ENCODE measurements at places on chromosomes 5 and 9. TPM values are rescaled to one million over a fixed set of nuclear protein-coding genes. Genes with fewer than 3 reads are reported as not detected.

Gene SOHLH1
- total RNA-seq: not detected

DNA sequence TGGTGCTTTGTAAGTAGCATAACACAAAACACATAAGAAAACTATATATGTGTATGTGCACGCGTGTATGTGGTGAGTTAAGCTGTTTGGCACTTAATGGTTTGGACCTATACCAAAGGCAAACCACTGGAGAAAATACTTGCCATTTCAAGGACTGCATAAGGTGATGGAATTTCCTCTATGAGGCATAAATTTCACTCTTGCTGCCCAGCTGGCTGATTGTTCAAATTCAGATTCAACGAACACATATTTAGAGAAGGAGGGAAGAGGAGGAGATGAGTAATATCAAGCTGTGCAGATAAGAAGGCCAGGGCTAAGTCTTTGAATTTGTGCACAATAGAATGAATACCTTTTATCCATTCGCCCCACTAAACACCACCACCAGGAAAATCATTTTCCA lies 470.6 kb upstream of the MPDZ start:
- H3K4me3 ChIP-seq: no peak overlapping the region

Gene ZNF474
- total RNA-seq: not detected

Gene WNT8A
- total RNA-seq: not detected

DNA sequence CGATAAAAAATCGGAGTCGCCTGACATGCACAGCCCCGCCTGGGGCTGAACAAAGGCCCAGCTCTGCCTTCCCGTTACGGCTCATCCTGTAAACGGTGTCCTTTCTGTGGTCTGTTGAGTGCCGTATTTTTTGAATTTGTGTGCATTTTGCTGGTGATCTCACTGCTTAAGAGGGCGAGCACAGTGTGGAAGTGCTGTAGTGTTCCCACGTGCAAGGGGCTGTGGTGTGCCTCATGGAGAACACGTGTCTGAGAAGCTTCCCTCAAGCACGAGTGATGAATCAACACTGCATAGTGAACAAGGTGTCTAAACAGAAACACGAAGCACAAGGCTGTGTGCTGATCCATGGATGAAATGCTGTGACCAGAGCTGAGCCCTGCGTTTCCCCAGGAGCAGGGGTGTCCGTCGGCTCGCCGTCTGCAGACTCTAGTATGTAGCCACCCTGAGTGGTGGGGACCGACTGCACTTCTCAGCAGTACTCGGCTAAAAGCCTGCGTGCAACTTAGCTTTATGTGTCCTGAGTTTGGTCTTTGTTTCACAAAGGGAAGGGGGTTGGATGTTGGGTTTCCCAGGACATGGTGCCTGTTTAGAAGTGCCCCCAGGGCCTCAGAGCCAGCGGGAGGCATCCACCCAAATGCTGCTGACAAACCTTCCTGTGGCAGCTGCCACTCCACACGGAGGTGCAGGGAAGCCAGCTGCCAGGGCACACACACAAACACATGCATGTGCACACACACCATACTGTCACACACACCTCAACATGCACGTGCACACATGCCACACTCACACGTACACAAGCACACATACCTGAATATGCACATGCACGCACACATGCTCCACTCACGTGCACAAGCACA lies 77.2 kb upstream of the IRX4 start:
- H3K27me3 ChIP-seq: peaks cover 11% of the 10 kb centered on the region
- peaks cover 2% of the 10 kb centered on the region for H3K4me1 ChIP-seq
- H3K36me3 ChIP-seq: no peaks in the 10 kb centered on the region
- H3K27ac ChIP-seq: no peak overlapping the region

GRCh38 chr5:74616236-74617146 lies 24.0 kb downstream of the ENC1 start:
- H3K4me3 ChIP-seq: no peak overlapping the region
- no peak for DNase-seq
- H3K36me3 ChIP-seq: no peaks in the 10 kb centered on the region

Gene SOX30
- 0.16 TPM for total RNA-seq

Gene EPB41L4B
- total RNA-seq: 0.34 TPM

DNA sequence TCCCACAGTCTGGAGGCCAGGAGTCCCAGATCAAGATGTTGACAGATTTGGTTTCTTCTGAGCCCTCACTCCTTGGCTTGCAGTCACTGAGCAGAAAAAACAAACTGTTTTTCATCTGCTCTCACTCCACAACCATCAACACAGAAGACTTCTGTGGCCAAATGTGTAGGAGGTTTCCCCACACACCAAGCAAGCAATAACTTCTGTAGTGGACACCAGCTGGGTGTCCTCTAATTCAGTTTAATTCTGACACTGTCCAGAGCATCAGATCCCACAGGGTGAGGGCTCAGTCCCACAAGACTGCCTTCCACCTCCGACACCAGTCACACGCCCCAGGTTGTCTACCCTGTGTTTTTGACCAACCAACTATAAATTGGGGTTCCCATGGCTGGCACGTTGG lies 209.9 kb downstream of the AOPEP start:
- H3K27ac ChIP-seq: no peak overlapping the region
- peaks cover 7% of the 10 kb centered on the region for H3K4me1 ChIP-seq
- no peak overlapping the region for H3K4me3 ChIP-seq
- H3K27me3 ChIP-seq: no peaks in the 10 kb centered on the region

Gene SLU7
- total RNA-seq: 38.4 TPM

DNA sequence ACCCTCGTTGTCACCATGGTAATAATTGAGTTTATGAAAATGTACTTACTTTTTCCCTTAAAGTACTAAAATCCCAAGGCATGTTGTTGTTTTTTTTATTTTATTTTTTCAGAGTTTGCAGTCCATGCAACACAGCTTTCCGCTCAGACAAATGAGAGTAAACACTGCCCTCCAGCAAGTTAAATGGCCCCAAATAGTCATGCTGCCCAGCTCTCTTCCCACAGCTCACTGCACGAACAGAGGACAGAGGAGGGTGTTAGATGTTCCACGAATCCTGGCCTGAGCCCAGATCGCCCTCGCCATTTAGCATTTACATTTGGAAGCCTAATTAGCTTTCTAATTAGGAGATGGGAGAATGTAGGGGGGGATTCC lies 1.9 kb downstream of the NIM1K start:
- no peak for DNase-seq
- peak overlapping the region; percentile 82 for H3K4me3 ChIP-seq
- H3K36me3 ChIP-seq: no peaks in the 10 kb centered on the region
- H3K27ac ChIP-seq: peak overlapping the region; percentile 73
- H3K4me1 ChIP-seq: peaks cover 29% of the 10 kb centered on the region

- H3K27me3 ChIP-seq: peaks cover 9% of the 10 kb centered on the region
- no peak for DNase-seq
- H3K4me3 ChIP-seq: no peak overlapping the region
- peaks cover 8% of the 10 kb centered on the region for H3K4me1 ChIP-seq
Measured at GRCh38 chr5:91145333-91145620, 237.8 kb downstream of the ARRDC3 start.

Gene ADAMTS19
- not detected for total RNA-seq

DNA sequence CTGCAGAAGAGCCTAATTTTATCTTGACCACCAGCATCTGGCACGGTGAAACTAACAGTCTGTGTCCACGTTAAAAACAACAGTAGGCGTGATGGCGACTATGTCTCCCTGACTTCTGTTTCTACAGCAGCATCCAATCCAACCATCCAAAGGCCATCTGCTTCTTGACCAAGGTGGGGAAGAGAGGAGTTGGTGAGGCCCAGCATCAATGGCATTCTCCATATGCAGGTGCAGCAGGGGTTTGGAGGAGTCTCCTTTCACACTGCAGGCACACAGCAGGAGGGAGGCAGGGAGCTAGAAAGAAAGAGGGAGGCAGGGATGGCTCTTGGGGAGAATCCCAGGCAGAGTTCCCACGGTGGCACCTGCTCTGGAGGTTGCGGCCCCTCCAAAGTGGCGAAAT lies 27.0 kb downstream of the MGAT1 start:
- no peak overlapping the region for H3K27ac ChIP-seq
- peaks cover 5% of the 10 kb centered on the region for H3K27me3 ChIP-seq
- H3K4me3 ChIP-seq: no peak overlapping the region
- no peaks in the 10 kb centered on the region for H3K36me3 ChIP-seq

DNA sequence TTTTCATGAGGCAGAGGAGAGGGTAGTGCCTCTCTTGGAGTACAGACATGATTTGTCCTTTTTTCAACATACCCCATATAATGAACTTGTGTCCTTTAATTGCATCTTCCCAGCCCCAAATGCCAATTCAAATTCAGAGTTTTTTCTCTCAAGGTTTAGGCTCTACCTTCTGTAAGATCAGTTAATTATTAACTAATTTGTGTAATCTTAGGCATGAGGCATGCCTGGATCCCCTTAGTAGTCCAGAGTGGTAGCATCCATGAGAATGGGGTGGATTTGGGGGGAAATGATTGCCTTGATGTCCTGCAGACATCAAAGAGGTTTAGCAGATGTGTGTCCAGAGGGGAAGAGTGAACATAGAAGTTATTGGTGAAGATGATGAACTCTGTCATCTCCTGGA lies 533.3 kb downstream of the LRRC70 start:
- no peak overlapping the region for H3K4me3 ChIP-seq
- H3K27ac ChIP-seq: no peak overlapping the region
- no peaks in the 10 kb centered on the region for H3K36me3 ChIP-seq

DNA sequence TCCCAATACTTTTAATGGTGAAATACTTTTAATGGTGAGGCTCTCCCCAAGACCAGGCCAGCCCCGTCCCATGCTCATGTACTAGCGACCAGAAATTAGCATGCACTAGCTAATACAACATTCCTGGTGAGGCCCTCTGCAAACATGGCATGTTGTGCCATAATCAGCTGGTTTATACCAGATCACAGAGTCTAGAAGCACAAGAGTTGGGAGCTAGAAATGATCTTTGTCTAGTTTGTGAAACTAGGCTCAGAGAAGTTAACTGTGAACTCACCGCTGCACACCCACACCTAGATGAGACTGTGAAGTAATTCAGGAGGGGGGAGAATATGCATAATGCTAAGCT lies 37.4 kb downstream of the MTMR12 start:
- H3K4me3 ChIP-seq: no peak overlapping the region
- peak overlapping the region; percentile 78 for H3K27ac ChIP-seq
- no peak for DNase-seq
- H3K27me3 ChIP-seq: no peaks in the 10 kb centered on the region
- peaks cover 24% of the 10 kb centered on the region for H3K36me3 ChIP-seq

DNA sequence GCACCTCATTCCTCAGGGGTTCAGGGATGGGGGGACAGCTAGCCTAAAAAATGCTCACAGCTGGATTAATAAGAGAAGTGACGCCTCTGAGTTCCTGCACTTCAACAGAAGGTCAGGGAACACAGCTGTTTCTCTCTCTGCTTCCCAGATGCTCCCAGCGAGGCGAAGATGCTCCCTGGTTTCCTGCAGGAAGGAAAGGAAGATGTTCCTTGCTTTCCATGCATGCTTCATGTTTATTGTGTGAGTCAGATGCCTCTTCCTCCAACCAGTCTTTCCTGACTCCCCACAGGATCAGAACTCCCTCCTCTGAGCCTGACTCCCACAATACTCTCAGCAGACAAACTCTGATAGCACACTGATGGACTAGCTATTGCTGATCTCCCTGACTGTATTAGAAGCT lies 71.9 kb downstream of the MFAP3 start:
- H3K27me3 ChIP-seq: peaks cover 6% of the 10 kb centered on the region
- H3K27ac ChIP-seq: no peak overlapping the region
- no peaks in the 10 kb centered on the region for H3K36me3 ChIP-seq

Gene F2R
- total RNA-seq: 3.5 TPM

- H3K4me3 ChIP-seq: no peak overlapping the region
- H3K27me3 ChIP-seq: no peaks in the 10 kb centered on the region
- H3K4me1 ChIP-seq: peaks cover 22% of the 10 kb centered on the region
- DNase-seq: peak; percentile 48
- no peak overlapping the region for H3K27ac ChIP-seq
Measured at GRCh38 chr9:91223000-91223399, 138.7 kb downstream of the AUH start.

DNA sequence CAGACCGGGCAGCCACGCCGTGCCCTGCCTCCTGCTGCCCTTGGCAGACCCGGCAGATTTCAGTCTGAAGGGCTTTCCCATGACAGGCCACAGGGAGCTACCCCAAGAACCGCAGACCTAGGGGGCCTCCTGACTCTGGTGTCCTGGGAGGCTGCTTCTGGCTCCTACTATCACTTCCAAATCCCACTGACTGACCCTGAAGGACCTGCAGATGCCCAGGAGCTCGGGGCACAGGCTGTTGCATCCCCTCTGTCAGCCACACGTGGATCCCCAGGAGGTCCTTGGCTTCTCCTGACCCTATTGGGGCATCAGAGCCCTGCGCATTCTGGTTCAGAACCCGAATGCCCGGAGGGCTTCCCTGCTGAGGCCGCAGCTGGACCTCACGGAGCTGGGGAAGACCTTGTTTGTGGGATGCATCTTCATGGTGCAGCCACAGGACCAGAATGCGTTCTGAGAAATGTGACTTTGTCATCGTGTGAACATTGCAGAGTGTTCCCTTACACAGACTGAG lies 81.3 kb upstream of the IRX4 start:
- no peak overlapping the region for H3K27ac ChIP-seq
- no peaks in the 10 kb centered on the region for H3K36me3 ChIP-seq
- H3K4me3 ChIP-seq: no peak overlapping the region
- peaks cover 2% of the 10 kb centered on the region for H3K4me1 ChIP-seq

DNA sequence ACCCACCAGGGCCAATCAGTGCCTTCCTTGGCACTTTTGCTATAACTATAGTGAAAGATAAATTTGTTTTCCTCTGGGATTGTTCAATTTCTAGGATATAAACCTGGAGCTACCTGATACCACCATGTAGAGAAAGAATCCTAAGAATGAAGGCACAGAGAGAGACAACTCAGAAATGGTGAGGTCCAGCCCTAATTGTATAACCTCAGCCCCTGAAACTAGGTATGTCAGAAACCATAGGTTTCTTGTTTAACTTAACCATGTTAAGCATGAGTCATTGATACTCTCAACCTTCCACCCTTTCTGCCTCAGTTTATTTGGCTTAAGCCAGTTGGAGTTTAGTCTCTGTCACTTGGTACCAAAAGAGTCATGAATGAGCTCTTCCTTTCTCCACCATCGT lies 4.6 kb upstream of the SPZ1 start:
- H3K36me3 ChIP-seq: no peaks in the 10 kb centered on the region
- DNase-seq: no peak

GRCh38 chr5:101608322-101608721 lies 687.8 kb downstream of the SLCO4C1 start:
- no peaks in the 10 kb centered on the region for H3K36me3 ChIP-seq
- no peaks in the 10 kb centered on the region for H3K27me3 ChIP-seq
- no peaks in the 10 kb centered on the region for H3K4me1 ChIP-seq
- H3K4me3 ChIP-seq: no peak overlapping the region
- H3K27ac ChIP-seq: no peak overlapping the region
- no peak for DNase-seq

DNA sequence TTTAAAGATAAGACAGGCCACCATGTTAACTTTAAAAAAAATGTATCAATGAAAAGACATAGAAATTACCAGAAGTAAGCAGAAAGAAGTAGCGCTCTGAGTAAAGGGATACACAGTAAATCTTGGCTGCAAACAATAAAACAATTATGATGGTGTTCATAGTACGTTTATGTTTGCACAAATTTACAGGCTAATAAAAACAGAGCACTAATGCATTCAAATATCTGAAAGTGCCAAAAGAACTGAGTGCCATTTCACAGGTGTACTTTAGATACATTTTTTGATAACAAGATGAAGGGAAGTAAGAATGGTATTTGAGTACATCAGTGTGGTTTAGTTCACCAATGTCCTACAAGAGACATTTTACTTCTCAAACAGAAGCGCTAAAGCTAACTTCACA lies 32.9 kb upstream of the ALDH1A1 start:
- no peak overlapping the region for H3K4me3 ChIP-seq
- H3K36me3 ChIP-seq: no peaks in the 10 kb centered on the region
- H3K4me1 ChIP-seq: no peaks in the 10 kb centered on the region
- H3K27ac ChIP-seq: no peak overlapping the region
- no peaks in the 10 kb centered on the region for H3K27me3 ChIP-seq

- H3K4me1 ChIP-seq: no peaks in the 10 kb centered on the region
- H3K27ac ChIP-seq: no peak overlapping the region
- no peak overlapping the region for H3K4me3 ChIP-seq
- no peaks in the 10 kb centered on the region for H3K36me3 ChIP-seq
Measured at GRCh38 chr5:107404595-107405374, 266.0 kb downstream of the EFNA5 start.

Measured in activated CD8-positive, alpha-beta T cell treated with anti-CD3 and anti-CD28 coated beads for 36 hours (primary cell).